ENCODE measurements at places on chromosomes 12 and 14.

GRCh38 chr12:27814851-27815591, 35.0 kb upstream of the MANSC4 start:
- DNase-seq = no peak

GRCh38 chr12:117010693-117011451, 88.3 kb downstream of the TESC start:
- DNase-seq = no peak

DNA sequence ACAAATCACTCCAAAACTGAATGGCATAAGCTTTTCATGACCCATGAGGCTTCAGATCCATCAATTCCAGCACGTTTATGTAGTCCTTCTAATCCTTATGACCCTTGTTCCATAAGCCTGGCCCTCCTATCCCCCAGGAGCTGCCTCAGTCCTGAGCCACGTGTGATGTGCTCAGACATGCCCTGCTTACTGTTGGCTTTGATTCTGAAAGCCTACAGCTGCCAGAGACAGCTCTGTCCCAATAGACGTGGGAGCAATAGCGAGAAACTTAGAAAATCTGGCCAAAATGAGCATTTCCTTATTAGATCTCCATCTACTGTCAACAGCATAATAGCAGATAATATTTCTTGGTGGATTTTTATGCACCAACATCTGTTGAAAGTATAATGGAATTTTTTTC, 33.2 kb downstream of the DUSP6 start:
- DNase-seq = no peak

GRCh38 chr12:119179335-119180021, 747 bp downstream of the HSPB8 start:
- no peak for DNase-seq

DNA sequence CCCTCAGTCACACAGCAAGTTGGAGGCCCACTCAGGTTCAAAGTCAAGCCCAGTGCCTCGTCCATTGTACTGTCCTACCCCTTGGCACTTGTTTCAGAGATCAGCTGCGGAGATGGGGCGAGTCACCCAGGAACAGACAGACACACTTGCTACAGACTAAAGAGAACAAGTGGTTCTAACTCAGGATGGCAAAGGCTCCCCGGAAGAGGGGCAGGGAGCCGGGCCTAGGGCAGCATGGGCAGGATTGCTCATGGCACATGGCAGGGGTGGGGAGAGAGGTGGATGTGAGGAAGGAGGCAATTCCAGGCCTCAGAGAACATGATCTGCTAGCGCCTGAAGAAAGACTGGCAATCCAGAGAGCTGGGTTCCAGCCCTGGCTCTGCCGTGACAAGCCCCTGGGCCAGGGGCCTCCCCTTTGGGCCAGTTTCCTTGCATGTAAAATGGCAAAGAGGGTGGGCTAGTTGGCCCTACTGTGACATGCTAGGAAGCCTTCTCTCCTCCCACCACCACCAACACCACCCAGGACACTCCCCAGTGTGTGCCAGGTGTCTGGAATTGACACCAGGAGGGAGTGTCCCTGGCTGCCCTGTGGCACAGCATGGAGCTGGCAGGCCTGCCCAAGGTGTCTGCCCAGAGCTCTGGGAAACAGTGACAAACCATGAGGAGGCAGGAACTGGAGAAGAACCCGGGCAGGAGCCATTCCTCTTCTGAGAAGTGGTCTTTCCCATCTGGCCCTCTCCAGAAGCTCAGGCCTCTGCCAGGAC, 24.0 kb upstream of the IRF2BPL start:
- DNase-seq = no peak

DNA sequence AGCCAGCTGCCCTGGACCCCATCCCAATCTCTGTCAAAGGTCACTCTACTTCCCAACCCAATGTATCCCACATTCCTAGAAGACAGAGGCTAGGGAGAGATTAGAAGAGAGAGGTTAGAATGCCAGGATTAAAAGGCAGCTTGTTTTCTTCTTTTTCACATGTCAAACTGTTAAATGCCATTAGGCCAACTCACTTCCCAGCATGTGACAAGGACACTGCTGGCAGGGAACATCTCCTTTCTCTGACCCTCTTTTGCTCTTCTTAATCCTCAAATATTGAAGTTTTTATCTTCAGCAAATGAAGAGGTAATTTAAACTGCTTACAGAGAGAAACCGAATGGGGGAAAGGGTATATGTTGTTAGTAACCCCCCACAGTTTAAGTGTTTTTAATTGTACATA, 89.1 kb downstream of the BBS10 start:
- no peak for DNase-seq

DNA sequence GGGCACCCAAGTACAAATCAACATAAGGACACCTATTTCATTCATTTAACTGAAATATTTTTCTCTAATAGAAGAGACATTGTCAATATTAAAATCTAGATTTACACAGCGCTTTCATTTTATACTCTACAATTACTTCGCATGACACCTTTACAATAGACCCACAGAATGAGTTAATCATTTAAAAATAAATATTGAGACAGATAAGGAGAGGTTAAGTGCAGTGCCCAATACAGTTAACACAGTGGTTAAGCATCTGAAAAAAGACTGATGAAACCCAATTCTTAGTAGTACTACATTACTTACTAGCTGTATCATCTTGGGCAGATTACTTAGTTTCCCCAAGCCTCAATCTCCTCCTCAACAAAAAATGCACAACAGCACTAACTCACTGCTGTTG, 116.2 kb downstream of the DENND5B start:
- no peak for DNase-seq

DNA sequence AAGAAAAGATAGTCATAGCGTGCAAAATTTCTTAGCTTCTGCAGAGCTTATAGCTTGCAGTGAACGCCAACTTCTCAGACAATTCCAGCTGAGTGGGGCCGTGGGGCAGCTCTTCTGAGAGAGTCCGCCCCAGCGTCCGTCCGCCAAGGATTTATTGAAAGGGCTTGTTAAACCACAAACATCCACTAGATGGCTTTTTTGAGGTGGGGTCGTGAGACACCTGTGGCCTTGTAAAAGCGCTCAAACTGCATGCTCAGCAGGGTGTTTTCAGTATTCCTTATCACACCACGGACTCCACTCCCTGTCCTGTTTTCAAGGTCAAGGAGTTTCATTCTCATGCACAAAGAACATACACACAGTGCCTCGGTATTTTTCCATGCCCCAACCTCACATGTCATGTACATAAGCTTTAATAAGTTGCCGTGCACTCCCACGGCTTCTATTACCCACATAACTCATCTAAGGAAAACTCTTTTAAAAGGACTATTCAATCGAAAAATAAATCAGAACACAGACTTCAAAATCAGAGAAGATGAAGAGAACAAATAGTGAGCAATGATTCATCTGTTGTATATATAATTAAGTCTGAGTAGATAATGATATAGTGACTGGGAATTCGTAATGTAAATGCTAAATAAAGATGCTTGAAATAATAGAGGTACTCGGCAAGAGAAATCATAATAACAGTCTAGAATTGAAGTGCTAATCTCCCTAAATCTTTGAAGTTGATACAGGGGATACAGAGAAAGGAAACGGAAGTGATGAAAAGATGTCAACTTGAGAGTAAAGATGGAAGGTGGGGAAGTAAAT, 46.7 kb downstream of the WBP11 start:
- no peak for DNase-seq

DNA sequence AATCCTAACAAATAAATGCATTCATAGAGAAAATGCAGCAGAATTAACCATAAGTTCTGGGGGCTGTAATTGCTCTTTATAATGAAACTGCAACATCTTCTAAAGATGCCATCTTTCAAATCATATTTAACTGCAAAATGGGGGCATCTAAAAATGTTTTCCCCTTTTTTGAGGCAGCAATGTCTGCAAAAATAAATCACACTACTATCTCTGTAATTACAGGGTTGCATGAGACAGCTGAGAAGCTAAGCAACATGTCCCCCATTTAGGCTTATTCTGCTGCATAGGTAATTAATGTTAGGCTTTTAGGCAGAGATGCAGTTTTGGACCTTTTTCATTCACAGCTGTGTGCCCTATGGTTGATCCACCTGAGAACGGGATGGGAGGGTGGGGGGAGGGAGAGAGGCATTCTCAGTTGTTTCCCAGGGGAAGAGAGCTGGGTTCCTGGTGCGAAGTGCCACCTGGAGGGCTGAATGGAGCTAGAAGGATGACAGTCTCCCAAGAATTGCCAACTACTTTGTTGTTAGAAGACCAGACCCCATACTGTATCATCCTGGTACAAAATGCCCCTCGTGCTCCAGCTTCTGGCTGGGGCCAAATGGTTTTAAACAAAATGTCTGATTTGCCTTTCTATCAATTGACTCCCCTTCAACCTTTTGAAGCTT, 154.2 kb downstream of the APAF1 start:
- no peak for DNase-seq

- DNase-seq = no peak
Measured at GRCh38 chr12:3202734-3203446, 125.7 kb downstream of the TSPAN9 start.

- DNase-seq = no peak
Measured at GRCh38 chr12:126676434-126676833, 1590.5 kb upstream of the TMEM132C start.

- DNase-seq = no peak
Measured at GRCh38 chr12:93417967-93418480, 23.7 kb downstream of the UBE2N start.

GRCh38 chr12:89349814-89350213, 2.5 kb downstream of the DUSP6 start:
- no peak for DNase-seq

GRCh38 chr12:97561619-97562290, 99.2 kb downstream of the RMST start:
- no peak for DNase-seq

DNA sequence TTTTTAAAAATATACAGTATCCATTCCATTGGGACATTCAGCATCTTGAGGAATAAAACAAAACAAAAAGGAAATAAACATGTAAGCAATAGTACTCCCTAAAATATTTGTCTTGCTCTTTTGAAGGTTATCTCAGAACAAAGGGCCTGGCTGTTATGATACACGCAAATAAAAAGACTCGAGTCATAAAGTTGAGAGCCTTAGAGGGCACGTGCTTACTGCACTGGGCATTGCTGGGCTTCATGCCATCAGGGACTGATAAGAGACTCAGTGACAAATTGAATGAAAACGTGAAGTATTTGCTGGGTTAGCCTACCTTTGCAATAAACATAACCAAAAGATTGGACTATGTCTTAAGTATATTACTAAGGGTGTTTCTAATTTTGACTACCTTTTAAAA, 118.9 kb downstream of the SLC35F4 start:
- no peak for DNase-seq

DNA sequence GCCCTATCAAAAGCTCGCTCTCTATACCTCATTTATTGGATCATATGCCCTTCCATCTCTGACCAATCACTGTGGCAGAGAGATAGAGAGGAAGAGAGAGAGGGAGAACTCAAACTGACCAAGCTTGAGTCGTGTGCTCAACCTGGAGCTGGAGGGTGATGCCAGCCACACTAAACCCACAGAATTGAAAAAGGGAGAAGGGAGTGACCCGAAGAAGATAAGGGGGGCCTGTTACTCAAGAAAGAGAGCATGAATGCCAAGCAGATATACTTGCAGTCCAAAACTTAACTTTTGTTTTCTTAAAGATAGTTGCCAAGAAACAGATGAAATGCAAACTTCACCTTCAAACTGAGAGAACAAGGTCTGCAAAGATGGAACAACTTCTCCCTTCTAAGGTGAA, 112.7 kb downstream of the BTG1 start:
- DNase-seq = no peak

GRCh38 chr12:119486599-119487154, 106.9 kb upstream of the TMEM233 start:
- no peak for DNase-seq

DNA sequence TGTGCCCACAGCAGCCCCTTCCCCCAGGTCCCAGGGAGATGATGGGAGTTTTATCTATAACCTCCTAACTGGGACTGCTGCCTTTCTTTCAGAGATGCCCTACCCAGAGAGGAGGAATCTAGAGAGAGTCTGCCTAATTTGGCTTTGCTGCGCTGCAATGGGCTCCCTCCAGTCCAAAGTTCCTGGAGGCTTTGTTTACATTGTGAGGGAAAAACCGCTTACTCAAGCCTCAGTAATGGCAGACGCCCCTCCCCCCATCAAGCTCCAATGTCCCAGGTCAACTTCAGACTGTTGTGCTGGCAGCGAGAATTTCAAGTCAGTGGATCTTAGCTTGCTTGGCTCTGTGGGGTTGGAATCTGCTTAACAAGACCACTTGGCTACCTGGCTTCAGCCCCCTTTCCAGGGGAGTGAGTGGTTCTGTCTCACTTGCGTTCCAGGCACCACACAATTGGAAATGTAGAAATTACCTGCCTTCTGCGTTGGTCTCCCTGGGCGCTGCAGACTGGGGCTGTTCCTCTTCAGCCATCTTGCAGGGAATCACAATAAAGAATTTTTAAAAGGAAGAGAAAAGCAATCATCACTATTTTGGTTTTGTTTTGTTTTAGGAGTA, 262.5 kb downstream of the FOXG1 start:
- no peak for DNase-seq

GRCh38 chr12:93526786-93527428, 45.6 kb upstream of the SOCS2 start:
- DNase-seq = peak; percentile 77

- no peak for DNase-seq
Measured at GRCh38 chr12:26991826-26992225, 22.4 kb downstream of the TM7SF3 start.

DNA sequence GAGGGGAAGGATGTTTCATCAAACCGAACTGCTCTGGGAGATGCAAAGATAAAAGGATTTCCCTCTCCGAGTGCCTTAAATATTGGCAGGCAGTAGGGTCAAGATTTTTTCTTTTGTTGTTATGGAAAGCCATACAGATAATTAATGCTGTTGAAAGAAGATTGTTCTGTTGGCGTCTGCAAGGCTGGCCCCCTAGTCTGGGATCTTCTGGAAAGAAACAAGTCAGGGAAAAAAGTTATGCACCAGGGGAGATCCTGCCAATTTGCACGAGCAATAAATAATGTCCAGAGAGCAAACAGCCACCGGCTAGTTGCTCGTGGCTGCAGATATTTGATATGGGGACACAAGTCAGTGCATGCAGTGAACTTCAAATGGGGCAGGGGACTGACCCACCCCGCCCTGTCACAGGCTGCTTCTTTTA, 202.1 kb upstream of the MYL2 start:
- DNase-seq = no peak

DNA sequence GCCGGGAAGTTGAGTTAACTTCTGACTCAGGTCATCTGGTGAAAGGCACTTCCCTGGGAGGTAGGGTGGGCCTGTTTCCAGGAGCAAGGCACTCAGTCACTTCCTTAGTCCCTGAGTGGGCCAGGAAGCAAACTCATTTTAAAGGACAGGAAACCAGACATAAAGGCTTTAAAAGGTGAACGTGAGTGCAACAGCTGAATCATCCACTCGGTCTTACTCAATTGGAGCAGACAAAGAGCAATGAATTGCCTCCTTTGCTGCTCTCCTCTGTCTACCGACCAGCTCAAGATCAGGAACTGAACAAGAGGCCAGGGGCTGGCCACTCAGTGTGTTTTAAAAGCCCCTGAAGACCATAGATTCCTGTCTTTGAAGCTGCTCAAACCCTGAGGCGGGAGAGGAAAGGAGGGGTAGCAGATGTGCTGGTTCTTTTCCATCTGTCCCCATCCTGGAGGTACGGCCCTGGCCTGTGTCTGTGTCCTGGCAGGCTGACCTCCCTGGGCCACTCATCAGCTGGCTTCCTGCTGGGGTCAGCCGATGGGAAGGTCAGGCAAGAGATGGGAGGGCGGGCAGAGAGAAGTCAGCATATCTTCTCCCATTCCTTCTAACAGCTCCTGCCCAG, 148.9 kb downstream of the PPM1H start:
- peak; percentile 53 for DNase-seq

- no peak for DNase-seq
Measured at GRCh38 chr12:51409846-51410245, 14.8 kb upstream of the SLC4A8 start.
